ENCODE measurements at places on chromosomes 12 and 14.

GRCh38 chr12:53499266-53500141, at the start of gene MAP3K12:
TSS of gene MAP3K12 (minus strand) at chr12:53499458. CDS start at chr12:53487391, 12,067 bp downstream.
- peak; percentile 73 for DNase-seq

- no peak for DNase-seq
Observed at GRCh38 chr12:88985011-88985410, 367.3 kb downstream of the DUSP6 start.

DNA sequence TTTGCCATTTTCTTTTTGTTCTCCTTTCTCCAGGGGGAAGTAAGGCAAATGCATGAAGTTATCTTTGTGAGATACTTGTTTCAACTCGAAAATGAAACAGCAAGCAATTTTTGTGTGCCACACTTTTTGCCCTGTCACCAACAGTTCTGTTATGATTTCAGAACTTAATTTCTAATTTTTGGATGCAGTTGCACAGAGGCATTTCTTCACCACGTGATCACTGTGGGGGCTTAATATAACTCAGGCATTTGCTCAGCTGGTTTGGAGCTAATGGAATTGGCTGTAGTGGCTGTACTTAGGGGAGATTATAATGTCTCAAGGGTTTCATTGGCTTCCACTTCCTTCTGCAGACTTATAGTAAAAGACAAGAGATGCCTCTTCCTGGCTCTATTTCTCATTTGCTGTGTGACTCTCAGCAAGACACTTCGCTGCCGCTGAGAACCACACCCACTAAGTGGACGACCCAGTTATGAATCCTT, 452.4 kb downstream of the RAD51B start:
- DNase-seq = no peak

GRCh38 chr14:99387880-99388279, 92.8 kb downstream of the SETD3 start:
- DNase-seq = no peak

- no peak for DNase-seq
Observed at GRCh38 chr12:24480766-24481449, 468.0 kb downstream of the BCAT1 start.

DNA sequence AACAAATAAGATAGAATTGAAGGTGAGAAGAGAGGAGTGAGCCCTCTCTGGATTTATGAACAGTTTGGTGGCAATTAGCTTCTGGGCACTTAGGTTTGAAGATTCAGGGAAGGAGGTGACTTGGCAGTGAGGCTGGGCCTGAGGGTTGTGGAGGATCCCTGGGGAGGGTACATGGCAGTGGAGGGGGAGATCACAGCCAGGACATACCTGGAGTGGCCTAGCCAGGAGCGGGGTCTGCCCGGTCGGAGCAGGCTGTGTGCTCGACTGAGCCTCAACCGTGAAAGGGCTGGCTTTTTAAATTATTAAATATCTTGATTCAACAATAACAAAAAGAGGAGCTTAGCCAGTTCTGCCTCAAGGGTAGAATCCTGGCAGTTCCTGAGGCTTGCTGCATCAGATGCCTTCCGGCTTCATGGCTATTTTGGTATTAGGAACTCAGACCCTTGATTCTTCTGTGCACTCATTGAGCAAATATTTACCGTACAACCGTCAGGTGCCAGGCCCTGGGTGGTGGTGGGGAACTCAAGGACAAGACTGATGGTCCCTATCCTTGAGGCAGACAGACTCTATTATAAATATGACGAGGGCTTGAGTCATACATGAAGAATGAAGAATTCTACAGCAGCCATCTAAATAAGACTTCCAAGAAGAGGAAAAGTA, 73.4 kb downstream of the SPTB start:
- no peak for DNase-seq

DNA sequence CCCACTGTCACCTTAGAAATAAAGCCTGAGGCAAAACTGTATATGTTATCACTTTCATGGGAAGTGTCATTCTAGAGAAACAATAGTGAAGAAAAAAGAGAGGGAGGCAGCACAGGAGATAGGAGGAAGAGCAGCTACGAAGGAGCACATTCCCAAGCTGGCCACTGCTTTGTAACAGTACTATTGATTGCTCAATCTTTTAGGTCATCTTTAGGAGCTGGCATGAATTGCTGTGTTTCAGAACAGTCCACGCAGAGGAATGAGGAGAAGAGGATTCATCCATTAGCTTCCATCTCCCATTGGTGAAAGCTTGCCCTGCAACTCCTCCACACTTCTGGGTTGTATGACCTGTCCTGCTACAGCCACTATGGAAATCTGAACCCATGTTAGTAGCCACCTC, 372.5 kb upstream of the DDHD1 start:
- no peak for DNase-seq

DNA sequence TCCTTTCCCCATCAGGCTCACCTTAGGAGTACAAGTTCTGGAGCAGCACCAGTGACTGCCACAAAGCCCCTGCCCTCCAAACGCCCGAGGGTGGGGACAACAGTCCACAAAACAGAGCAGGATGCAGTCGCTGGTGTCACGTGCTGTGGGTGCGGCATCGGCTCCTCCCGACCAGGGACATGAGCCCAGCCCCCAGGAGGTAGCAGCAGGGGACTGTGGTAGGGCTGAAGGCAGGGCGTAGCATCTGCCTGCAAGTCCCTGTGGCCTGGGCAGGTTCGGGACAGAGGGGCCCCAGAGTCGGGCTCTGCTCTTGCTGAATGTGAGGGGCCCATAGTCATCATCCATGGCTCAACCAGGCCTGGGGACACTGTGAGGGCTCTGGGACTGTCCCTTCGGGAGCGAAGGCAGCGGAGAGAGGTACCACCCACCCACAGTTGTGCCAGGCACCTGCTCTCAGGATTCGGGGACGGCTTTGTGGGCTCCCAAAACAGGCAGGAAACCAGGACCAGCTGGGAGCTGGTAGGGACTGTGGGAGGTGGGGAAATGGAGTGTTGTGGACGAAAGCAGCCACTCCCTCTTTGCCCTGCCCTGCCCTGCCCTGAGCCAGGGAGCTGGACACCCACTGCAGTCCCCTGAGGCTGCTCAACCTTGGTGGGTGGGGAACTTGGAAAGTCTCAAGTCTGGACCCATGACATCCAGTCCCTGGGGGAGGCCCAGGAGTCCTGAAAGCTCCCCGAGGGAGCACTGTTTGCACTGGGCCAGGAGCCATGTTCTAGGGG, 30.7 kb downstream of the FBRSL1 start:
- DNase-seq = no peak

DNA sequence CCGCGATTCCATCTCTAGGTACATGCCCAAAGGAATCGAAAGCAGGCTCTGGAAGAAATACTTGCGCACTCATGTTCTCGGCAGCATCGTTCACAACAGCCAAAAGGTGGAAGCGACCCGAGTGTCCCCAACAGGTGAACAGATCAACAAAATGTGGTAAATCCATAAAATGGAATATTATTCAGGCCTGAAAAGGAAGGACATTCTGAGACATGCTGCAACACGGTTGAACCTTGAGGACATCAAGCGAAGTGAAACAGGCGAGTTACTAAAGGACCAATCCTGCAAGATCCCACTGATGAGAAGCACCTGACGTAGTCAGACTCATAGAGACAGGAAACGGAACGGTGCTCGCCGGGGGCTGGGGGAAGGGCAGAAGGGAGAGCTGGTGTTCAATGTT, 17.5 kb upstream of the DIO3 start:
- DNase-seq = no peak

DNA sequence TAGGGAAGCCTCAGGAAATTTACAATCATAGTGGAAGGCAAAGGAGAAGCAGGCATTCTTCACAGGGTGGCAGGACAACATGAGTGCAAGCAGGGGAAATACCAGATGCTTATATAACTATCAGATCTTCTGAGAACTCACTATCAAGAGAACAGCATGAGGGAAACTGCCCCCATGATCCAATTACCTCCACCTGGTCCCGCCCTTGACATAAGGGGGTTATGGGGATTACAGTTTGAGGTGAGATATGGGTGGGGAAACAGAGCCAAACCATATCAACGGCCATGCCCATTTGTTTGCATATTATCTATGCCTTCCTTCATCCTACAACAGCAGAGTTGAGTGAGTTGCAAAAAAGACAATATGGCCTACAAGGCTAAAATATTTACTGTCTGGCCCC, 140.2 kb upstream of the CCDC196 start:
- DNase-seq = no peak

- no peak for DNase-seq
Observed at GRCh38 chr12:51185171-51185717, 12.3 kb upstream of the TFCP2 start.

DNA sequence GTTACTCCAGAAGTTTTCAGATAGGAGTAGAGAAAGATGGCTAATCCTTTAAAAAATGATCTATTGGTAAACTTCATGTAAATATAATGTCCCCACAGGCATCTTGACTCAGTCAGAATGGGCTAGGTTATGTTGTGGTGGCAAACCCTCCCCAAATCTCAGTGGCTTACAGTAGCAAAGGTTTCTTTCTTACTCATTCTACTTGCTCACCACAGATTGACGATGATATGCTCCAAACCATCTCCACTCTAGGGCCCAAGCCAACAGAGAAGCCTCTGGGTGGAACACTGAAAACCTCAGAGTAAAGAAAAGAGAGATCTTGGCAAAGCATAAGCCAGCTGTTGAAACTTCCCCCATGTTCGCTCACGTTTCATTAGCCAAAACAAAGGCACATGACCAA, 146.4 kb downstream of the EMP1 start:
- no peak for DNase-seq

GRCh38 chr14:54230645-54231044, 166.2 kb upstream of the CDKN3 start:
- DNase-seq = no peak

GRCh38 chr14:75323571-75323970, 44.9 kb downstream of the FOS start:
- no peak for DNase-seq

- no peak for DNase-seq
Observed at GRCh38 chr14:19878029-19878642, 3.2 kb downstream of the OR4K2 start.

- DNase-seq = no peak
Observed at GRCh38 chr12:43159506-43159905, 392.5 kb downstream of the ADAMTS20 start.

- no peak for DNase-seq
Observed at GRCh38 chr14:52268279-52269061, 972 bp downstream of the PTGDR start.

DNA sequence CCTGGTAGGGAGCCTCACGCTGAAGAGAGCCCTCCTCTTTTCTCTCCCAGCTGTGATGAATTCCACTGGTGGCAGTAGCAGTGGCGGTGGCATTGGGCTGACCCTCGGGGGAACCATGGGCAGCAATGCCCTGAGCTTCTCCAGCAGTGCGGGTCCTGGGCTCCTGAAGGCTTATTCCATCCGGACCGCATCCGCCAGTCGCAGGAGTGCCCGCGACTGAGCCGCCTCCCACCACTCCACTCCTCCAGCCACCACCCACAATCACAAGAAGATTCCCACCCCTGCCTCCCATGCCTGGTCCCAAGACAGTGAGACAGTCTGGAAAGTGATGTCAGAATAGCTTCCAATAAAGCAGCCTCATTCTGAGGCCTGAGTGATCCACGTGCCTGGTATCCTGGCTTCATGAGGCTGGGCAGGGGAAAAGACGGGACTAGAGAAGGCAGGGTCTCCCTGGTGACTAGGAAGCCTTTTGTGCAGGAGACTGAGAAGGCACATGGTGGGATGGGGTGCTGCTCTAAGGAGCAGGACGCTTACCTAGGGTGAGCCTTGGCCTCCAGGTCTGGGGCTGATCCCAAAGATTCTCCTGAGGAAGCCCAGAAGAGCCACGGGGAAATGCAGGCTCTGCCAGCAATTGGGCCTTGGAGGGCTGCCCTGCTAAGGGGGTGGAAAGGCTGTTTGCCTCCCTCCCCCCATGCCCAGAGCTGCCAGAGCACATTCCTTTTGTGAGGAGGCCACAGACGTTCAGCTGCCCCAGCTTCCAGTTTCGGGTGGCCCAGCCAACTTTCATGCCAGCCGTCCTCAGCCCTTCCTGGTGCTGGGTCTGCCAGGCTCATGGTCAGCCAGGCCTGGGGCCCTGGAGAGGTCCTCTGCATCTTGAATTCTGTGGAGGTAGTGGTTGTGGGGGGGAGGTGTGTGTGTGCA, 15.8 kb downstream of the KRT7 start:
- no peak for DNase-seq

GRCh38 chr14:91249841-91250616, 5.5 kb upstream of the GPR68 start:
- DNase-seq = peak; percentile 68

DNA sequence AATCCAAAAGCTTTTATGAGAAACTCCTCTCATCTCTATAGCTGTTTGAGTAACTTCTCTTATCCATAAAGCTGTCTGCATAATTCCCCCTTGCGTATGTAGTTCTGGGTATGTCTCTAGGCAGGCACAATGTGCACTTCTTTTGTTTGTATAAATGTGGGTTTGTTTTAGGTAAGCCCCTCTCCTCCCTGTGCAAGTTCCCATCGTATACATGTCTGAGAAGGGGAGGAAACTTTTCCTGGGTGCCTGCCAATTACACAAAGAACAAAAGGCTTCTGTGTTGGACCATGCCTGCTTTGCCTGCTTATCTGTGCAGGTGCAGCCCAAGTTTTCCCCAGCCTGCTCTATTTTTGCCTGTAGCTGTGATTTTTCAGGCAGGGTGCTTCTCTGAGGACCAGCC, 96.7 kb downstream of the CCER1 start:
- DNase-seq = no peak

GRCh38 chr14:93929048-93929535, 1.9 kb downstream of the FAM181A start:
- no peak for DNase-seq

GRCh38 chr14:20002319-20002718, 356 bp downstream of the OR4Q2 start:
- no peak for DNase-seq

DNA sequence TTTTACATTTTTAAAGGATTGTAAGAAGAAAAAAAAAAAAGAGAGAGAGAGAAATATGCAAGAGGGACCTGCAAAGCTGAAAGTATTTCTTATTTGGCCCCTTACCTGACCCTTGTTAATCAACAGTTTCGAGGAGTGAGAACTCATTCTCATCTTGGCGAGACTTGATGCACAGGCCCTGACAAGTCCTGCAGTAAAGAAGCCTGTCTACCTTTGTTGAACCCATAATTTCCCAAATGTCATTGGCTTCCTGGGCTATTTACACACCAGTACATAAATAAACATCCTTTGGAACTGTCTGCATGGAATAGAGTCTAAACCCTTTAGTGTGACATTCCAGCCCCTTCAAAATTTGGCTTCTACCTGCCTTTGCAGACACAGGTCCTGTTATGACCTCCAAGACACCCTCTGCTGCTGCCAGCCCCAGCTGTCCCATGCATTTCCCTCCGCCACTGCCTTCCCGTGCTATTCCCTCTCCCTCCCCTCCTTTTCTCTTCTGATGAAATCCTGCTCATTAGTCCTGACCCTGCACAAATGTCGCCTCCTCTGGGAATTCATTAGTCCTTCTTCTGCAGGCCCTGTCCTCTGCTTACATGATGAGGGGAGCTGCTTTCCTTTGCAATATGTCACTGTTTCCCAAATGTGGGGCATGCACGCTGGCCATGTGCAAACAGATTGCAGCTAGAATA, 35.1 kb downstream of the MYL2 start:
- DNase-seq = no peak

DNA sequence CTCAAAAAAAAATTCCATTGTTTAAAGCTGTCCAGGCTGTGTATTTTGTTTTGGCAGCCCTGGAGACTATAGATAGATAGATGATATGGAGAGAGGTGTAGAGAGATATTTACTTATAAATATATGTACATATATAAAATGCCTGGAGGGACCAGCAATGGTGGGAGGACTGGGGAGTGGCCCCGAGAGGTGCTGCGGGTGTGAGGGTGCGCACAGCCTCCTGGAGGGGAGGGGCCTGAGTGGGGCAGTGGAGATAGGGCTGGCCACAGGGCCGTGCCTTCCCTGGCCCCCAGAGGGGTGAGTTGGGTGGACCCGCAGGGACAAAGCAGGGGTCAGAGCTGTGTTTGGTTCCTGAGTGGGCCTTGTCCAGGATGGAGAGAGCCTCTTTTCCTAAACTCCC, 6.5 kb downstream of the ADSS1 start:
- DNase-seq = no peak
